ENCODE measurements at places on chromosomes 7 and 10.

DNA sequence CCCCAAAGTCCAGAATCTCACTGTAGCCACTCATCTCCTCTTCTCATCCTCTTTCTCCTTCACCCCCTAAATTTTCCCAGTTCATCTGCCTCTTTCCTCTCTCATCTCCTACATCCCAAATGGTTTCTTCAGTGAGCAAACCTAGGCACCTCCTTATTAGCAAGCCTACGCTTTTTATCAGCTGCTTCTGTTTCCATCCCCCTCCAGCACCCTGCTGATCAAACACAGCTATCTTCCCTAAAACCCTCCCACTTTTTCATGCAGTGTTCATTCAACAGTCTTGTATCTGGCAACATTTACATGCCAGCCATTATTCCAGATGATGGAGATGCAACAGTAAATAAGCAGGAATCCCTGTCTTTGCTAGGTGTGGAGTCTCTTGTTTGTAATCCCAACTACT is 3.3 kb upstream of the ABRAXAS2 start:
- no peak overlapping the region for H3K4me3 ChIP-seq
- no peaks in the 10 kb centered on the region for H3K27me3 ChIP-seq
- H3K36me3 ChIP-seq: no peaks in the 10 kb centered on the region
- H3K4me1 ChIP-seq: peaks cover 9% of the 10 kb centered on the region
- no peak overlapping the region for H3K27ac ChIP-seq

DNA sequence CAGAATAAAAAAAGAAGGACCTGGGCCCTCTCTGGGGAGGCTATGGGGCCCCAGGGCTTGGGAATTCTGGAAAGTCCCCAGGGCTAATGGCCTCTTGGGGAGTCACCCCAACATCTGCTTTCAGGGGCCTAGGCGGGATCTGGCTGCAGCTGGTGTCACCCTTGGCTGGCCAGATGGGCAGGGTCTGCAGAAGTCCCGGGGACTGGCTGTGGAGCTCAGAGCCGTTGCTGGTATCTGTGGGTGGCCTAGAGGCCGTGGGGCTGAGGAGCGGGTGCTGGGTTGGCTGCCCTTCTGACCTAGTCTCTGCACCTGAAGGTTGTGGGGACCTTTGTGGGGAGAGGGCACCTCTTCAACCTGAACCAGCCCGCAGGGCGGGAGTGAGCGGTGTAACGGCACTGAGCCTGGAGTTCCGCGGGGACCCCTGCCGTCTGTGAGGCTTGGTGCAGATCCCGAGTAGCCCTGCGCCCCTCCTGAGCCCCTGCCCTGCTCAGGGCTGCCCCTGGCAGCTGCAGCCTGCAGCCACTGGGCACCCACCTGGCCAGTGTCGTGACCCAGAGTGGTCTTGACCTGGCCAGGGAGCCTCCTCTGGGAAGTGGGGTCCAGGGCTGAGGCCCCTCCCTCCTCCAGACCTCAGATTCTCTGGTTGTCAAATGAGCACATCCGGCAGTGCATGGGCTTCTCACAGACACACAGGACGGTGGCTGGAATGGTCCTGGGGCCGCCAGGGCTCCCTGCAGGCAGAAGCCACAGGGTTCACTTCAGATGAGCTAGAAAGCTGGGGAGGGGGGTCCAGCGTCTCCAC is 51.5 kb downstream of the UNCX start:
- H3K4me3 ChIP-seq: no peak overlapping the region
- H3K36me3 ChIP-seq: no peaks in the 10 kb centered on the region
- no peaks in the 10 kb centered on the region for H3K27me3 ChIP-seq
- no peak for DNase-seq
- H3K4me1 ChIP-seq: no peaks in the 10 kb centered on the region
- H3K27ac ChIP-seq: no peak overlapping the region

GRCh38 chr10:14748441-14748840 is 26.3 kb downstream of the FAM107B start:
- H3K36me3 ChIP-seq: no peaks in the 10 kb centered on the region
- H3K27me3 ChIP-seq: no peaks in the 10 kb centered on the region
- H3K4me1 ChIP-seq: peaks cover 28% of the 10 kb centered on the region
- DNase-seq: peak; percentile 73
- no peak overlapping the region for H3K4me3 ChIP-seq

DNA sequence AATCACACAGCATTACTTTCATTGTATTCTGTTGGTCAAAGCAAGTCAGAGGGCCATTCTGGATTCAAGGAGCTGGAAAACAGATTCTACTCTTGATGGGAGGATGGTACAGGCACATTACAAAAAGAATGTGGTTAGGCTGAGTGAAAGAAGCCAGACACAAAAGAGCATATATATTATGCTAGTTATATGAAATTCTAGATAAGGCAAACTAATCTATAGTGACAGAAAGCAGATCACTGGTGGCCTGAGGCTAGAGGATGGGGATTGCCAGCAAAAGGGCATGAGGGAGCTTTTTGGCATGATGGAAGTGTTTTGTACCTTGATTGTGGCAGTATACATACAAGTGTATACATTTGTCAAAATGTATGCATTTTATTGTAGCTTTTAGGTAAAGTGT is 96.8 kb downstream of the SPAG6 start:
- H3K4me1 ChIP-seq: peaks cover 13% of the 10 kb centered on the region
- no peaks in the 10 kb centered on the region for H3K36me3 ChIP-seq
- H3K27ac ChIP-seq: no peak overlapping the region
- no peak overlapping the region for H3K4me3 ChIP-seq
- H3K27me3 ChIP-seq: no peaks in the 10 kb centered on the region

GRCh38 chr7:139457153-139457946 is 26.1 kb downstream of the KLRG2 start:
- no peak for DNase-seq
- no peaks in the 10 kb centered on the region for H3K4me1 ChIP-seq
- no peaks in the 10 kb centered on the region for H3K27me3 ChIP-seq
- no peak overlapping the region for H3K4me3 ChIP-seq

DNA sequence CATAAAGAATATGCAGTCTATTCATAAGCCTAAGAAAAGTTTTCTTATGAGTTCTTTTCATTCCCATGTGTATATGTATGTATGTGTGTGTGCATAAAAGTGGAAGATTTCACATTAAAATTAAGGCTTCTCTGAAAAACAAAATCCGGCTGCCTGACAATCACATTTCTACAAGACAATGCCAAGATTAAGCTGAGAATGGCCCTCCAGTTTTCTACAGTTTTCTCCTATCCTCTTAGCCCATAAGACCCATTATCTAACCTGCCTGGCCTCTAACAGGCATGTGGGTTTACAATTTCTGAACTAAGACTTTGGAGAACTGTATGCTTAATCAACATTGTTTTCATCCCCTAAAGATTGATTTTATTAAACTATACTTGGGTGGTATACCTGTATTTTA is 446.0 kb upstream of the SEMA3A start:
- H3K36me3 ChIP-seq: no peaks in the 10 kb centered on the region
- no peaks in the 10 kb centered on the region for H3K4me1 ChIP-seq
- no peak for DNase-seq
- no peak overlapping the region for H3K27ac ChIP-seq
- H3K4me3 ChIP-seq: no peak overlapping the region

DNA sequence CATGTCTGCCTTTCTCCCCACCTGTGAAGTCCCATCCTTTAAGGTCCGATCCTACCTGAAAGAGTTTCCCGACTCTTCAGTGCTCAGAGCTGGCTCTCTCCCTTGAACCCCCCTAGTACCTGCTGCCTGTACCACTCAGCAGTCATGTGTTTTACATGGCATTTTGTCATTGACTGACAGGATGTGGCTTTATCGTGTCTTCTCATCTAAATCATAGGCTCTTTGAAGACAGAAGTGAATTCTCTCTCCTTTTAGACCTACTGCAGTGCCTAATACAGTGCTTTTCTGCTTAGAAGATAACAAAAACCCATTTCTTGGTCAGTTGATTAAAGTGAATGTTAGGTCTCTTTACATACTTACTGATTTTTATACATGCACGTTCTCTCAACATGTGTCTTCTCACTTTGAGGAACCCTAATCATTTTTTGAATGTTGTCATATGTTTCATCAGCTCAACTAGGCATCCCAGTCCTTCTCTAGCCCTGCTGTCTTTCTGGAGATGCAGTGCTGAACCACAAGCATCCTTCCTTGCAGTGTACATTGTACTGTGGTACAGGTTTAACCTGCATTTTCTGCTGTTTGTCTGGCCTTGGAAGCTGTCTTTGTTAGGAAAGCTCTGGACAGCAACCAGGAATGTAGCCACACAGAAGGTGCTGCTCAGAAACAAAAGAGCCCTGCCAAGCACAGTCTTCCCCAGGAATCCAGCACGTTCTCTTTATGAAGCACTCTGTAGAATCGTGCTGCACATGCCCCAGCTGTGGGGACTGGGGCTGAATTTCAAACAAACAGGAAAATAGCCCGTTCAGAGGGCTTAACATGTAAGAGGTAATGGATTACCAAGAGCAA is 28.1 kb upstream of the LRRC4 start:
- H3K36me3 ChIP-seq: no peaks in the 10 kb centered on the region
- no peak overlapping the region for H3K27ac ChIP-seq
- no peak for DNase-seq

- no peaks in the 10 kb centered on the region for H3K4me1 ChIP-seq
- no peak overlapping the region for H3K4me3 ChIP-seq
- no peaks in the 10 kb centered on the region for H3K27me3 ChIP-seq
- no peaks in the 10 kb centered on the region for H3K36me3 ChIP-seq
These were observed 26.8 kb upstream of the ARMC3 start for GRCh38 chr10:22900841-22901601.
